Activated T-cell treated with anti-CD3 and anti-CD28 coated beads, Interleukin-2, amount 50 U/mL, for 1 hour (primary cell): ENCODE measurements at places on chromosomes 1 and 21.

- DNase-seq, result no peak
Measured at GRCh38 chr1:90580176-90580575, 136.9 kb downstream of the BARHL2 start.

DNA sequence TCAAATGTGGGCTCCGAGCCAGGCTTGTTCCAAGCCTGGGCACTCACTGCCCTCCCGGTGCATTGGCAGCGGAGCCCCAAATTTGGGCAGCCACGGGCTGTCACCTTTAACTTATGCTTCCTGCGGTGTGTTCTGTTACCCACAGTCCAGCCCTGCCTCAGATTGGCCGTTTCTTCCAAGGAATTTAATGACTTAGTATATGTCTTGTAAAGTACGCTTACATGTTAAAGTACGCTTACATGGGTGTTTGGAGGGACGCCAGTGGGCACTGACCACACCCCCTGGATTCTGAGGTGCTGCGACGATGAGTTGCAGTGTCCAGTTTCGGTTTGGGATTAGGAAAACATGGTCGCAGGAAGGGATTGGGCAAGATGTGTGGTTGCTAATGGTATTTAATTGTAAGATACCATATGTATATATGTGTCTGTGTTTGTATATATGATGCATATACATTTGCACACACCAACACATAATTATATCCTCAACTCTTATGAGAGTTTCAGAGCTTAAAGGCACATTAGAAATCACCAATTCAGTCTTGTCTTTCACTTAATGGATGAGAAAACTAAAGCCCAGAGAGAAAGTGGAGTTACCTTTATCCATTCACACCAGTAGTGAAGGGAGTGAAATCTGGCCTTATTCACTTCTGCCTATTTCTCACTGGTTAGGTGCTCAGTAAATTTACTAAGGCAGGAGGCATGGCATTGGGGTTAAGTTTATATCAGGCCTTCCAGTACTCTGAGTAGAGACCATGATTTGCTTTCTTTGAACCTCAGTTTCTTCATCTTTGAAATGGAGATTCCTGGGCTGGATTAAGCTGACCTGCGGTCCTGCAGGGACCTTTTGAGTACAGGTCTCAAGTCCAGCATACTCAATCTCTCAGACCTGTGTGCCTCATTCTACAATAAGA lies 1.0 kb downstream of the SMYD2 start:
- no peak for DNase-seq

DNA sequence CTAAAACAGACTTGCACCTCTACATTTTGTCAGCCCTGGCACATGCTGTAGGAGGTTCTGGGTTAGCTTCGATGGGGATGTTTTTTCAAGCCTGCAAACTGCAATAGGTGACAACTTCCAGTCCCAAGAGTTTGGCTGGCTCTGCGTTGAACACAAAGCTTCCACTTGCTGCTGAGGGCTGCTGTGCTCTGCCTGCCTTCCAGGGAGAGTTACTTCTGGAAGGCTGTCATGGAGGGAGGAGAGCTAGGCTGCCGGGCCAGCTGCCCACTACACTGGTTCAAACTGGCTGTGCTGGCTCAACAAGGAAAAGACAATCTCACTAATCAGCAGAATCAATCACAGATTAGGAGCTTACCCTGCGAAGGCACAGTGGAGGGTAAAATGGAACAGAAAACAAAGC lies 46.7 kb upstream of the PPP2R5A start:
- DNase-seq, result no peak

- DNase-seq, result no peak
Measured at GRCh38 chr1:39675220-39675619, 3.3 kb upstream of the NT5C1A start.

DNA sequence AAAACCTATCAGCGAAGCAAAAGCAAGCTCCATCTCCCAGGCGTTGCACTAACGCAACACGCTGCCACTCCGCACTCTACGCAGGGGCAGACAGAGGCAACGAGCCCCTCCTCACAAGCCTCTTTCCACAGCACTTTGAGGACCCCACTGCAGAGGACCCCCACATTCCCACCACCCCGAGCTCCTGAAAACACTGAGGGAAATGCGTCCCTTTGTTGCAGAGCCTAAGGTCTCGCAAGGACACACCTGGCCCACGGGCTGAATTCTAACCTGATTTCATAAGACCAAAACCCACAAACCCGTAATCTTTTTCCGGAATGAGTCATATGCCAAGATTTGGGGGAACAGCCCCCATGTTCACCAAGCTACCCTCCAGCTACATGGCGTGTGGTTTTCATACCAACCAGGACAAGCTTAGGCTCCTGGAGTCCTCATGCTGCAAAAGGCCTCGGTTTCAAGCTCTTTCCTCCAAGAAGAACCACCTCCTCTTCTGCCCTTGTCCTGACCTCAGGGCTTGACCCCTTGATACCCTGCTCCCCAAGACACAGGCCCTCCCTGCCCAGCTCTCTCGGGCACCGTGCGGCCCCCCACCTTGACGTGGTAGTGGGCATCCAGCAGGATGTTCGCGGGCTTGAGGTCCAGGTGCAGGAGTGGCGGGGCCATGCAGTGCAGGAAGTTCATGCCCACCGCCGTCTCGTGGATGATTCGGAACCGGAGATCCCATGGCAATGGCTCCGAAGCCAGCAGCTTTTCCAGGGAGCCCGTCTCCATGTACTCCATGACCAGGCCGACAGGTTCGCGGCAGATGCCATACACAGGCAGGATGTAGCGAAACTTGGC lies 10.7 kb downstream of the RIPK4 start:
- DNase-seq, result no peak

- no peak for DNase-seq
Measured at GRCh38 chr1:162857850-162858249, 3.1 kb downstream of the CCDC190 start.

DNA sequence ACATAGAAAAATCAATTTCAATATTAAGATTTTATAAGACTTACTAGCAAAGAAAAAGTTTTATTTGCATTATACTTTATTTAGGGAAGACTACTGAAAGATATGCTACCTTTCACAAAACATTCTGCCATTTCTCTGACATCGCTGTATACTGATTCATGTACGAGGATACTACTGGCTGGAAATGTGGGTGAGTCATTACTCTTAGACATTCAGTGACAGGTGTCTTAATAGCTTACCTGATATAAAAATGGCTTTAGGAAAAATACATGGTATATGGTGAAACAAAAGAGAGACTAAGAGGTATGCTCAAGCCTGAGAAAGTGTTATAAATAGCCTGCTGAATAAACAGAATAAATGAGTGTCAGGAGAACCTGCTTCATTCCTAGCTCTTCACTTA lies 73.0 kb upstream of the EXO1 start:
- no peak for DNase-seq

GRCh38 chr1:197374428-197374827 lies 106.4 kb downstream of the CRB1 start:
- DNase-seq, result no peak

DNA sequence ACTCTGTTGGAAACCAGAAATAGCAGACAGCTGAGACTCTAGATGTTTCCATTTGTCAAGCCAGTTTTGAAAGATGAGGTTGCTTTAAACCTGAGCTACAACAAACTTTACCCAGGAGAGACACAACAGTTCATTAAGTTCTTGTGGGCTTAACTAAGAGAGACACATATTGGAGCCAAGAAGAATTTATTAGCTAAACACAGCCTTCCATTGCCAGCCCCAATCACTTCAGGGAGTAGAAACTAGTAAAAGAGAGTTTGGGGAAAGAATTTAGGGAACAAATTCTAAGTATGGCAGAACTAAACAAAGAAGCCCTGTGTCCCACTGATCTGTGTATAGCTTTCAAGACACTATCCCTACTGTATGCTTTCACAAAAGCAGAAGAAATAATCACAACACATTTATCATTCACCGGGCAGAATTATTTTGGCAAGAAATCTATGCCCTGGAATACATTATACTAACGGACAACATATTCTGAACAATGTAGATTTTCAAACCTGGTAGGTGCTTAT lies 87.3 kb upstream of the KAZN start:
- no peak for DNase-seq

DNA sequence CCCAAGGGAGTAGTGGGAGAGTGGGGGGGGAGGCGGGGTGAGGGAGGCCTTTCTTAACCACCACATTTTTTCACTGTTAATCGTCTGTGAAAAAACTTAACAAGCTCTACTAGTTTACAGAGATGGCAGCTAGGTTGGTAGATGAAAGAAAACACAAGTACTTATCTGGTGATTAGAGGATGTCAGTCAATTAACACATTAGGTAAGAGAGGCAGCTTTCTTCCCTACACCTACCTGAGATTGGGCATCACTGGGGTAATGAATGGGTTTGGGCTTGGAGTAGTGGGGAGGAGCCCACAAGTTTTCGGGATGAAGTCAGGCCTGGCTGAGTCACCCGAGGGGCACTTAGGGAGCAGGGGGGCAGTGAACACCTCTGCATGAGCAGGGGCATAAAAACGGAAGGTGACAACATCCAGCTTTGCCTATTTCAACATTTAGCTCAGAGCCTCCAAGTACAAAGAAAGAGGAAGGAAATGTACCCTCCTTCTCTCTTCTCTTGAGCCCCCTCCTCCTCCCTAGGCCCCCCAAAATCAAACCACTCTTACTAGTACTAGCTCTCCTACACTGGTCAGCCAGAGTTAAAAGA lies 2.5 kb downstream of the LBR start:
- DNase-seq, result no peak

DNA sequence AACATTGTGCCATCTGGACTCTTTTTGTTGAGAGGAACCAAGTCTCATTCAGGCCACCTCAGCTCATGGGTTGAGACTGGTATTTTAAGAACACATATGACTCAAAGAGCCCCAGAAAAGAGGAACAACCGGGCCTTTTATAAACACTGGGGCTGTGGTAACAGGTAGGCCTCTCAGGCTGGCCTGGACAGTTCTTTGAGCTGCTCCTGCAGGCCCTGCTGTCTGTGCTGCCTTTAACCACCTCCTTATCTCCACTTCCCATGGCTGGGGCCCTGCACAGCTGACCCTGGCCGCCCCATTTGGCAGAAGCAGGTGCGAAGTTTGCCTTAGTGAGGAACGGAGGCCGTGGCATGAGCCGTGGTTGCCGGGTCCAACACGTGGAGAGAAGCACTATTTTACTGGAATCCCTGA lies 163.3 kb downstream of the RHOU start:
- no peak for DNase-seq

DNA sequence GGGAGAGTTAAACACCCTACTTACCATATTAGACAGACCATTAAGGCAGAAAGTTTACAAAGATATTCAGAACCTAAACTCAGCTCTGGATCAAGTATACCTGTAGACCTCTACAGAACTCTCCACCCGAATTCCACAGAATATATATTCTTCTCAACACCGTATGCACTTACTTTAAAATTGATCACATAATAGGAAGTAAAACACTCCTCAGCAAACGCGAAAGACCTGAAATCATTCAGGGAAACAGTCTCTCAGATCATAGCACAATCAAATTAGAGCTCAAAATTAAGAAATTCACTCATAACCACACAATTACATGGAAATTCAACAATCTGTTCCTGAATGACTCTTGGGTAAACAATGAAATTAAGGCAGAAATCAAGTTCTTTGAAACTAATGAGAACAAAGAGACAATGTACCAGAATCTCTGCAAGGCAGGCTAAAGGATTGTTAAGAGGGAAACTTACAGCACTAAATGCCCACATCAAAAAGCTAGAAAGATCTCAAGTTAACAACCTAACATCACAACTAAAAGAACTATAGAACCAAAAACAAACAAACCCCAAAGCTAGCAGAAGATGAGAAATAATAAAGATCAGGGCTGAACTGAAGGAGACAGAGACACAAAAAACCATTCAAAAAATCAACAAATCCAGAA lies 19.1 kb downstream of the CD84 start:
- DNase-seq, result no peak

DNA sequence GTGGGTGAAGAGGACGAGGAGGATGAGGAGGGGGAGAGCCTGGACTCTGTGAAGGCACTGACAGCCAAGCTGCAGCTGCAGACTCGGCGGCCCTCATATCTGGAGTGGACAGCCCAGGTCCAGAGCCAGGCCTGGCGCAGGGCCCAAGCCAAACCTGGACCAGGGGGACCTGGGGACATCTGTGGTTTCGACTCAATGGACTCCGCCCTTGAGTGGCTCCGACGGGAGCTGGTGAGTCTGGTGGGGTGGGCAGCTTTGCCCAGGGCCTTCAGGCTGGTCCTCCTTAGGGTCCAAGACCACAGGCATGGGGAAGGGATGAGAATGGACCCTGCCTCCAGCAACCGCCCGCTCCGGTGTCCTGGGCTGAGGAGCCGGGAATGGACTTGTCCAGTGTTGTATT lies 430 bp downstream of the FAM167B start:
- DNase-seq, result no peak

GRCh38 chr1:228727681-228728171 lies 7.6 kb upstream of the RHOU start:
- DNase-seq, result no peak

GRCh38 chr1:97277891-97278654 lies 556.5 kb downstream of the PTBP2 start:
- no peak for DNase-seq

- no peak for DNase-seq
Measured at GRCh38 chr1:186762653-186763052, 66.1 kb upstream of the PLA2G4A start.

DNA sequence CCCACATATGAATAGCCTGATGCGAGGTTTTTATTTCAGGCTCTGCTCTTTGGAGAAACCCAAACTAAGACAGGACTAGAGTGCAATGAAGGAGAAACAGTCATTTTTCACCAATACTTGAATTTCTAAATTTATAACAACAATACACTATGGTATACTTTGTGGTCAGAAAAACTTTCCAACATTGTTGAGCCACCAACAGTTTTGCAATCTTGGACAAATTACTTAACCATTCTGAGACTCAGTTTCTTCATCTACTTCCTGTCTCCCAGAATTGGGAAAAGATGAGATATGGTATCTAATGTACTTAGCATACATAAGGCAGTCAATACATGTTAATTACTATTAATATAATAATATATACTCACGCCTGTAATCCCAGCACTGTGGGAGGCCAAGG lies 519.8 kb upstream of the PLXNA2 start:
- DNase-seq, result no peak

GRCh38 chr1:184836934-184837895 lies 82.6 kb upstream of the EDEM3 start:
- no peak for DNase-seq

DNA sequence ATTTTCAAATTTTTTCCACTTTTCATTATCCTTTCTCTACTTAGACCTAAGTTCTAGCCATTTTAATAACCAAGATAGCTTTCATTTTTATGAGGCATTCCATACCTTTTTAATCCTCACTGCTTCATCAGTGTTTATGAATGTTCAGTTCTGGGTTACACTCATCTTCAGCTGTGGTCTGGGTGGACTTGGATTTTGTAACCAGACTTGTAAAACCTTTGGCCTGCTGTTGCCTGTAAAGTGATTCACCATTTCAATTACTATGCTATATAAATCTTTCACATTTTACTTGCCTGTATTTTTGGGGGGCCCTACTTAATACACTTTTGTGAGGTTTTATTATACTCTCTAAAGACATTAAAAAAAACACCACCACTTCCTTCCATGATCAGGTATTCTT lies 46.2 kb downstream of the USP25 start:
- DNase-seq, result no peak

- no peak for DNase-seq
Measured at GRCh38 chr1:198108636-198109370, 48.0 kb upstream of the NEK7 start.
